ENCODE measurements at places on chromosomes 6 and 20.
A peak's percentile ranks its signal among the peaks of the same experiment; 100 is the strongest.

DNA sequence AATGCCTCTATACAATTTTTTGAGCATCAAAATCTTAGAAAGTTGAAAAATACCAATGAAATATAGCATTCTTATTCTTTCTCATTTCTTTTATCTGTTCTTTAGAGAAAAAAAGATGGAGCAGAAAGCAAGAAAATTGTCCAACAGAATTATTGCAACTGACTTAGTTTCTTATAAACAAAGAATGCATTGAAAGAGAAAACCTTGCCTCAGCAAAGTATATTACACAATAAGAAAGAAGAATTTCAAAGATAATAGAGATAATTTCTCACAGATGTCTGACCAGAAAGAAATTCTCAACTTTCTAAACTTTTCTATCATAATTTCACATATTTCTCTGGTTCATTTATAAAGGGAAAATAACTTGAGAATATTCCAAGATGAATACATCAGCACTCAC, 47.0 kb upstream of the PRND start:
- no peak for DNase-seq

DNA sequence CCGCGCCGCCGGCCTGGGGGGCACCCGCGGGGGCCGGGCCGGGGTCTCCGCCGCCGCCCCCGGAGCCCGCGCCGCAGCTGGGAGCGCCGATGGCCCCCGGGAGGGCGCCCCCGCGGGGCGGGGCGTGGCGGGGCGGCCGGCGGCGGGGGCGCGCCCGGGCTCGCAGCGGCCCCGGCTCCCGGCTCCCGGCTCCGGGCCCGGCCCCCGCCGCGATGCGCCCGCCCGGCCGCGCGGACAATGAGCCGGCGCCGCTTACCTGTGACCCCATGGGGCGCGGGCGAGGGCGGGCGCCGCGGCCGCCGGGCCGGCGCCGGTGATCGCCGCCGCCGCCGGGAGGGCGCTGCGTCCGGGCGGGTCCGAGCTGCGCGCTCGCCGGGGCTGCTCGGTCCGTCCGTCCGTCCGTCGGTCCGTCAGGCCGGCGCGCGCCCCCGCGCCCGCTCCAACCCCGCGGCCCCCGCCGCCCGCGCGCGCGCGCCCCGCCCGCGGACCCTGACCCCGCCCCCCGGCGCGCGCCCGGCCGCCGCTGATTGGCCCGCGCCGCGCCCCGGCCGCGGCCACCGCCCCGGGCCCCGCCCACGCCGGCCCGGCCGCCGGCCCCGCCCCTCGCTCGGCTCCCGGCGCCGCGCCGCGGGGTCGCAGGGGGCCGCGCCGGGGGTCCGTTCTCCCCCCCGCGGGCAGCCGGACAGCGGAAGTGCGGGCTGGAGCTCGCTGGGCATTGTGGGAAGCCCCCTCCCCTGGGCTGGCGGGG, at the start of gene ZBTB46:
TSS of gene ZBTB46 (minus strand) at position 424 of the 748 bp plus-strand sequence. CDS start 40,507 bp downstream, outside the sequence.
- DNase-seq = peak; percentile 59

GRCh38 chr20:36091561-36092397, 62.8 kb upstream of the EPB41L1 start:
- DNase-seq = no peak

- DNase-seq = peak; percentile 44
Observed at GRCh38 chr6:75143191-75143590, 62.7 kb downstream of the COL12A1 start.

GRCh38 chr20:56522311-56522710, 2.2 kb upstream of the FAM209A start:
- DNase-seq = no peak

DNA sequence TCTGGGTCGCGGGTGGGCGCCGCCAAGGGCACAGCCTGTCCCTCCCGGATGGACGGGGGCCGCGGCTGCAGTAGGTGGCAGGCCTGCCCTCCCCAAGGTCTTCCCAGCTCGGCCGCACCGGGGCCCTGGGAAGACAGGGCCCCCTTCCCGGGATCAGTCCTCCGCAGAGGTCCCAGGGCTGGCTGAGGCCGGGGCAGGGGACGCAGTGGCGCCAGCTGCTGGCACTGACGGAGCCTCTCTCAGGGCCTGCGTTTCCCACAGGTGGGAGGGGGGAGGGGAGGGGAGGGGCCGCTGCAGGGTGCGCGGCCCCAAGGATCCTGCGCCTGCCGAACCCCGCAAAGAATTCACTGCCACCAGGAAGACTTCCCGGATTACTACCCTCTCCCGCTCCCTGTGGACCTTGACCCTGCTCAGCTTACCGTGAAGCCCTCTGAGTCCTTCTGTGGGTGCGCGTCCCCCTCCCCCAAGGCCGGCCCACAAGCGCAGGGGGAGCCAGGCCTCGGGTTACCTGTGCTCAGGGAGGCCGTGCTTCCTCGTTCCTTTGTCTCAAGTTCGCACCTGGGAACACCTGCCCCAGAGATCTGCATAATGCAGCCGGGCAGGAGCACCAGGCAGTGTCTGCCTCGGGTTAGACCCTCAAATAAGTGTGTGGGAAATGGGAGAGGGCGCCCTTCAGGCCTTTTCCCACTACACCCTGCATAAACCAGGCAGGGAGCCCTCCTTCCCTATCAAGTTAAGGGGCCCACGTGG, 5.1 kb downstream of the LZTS3 start:
- no peak for DNase-seq

All from myocyte (in vitro differentiated cells).